ENCODE measurements at places on chromosomes 2 and 18.

DNA sequence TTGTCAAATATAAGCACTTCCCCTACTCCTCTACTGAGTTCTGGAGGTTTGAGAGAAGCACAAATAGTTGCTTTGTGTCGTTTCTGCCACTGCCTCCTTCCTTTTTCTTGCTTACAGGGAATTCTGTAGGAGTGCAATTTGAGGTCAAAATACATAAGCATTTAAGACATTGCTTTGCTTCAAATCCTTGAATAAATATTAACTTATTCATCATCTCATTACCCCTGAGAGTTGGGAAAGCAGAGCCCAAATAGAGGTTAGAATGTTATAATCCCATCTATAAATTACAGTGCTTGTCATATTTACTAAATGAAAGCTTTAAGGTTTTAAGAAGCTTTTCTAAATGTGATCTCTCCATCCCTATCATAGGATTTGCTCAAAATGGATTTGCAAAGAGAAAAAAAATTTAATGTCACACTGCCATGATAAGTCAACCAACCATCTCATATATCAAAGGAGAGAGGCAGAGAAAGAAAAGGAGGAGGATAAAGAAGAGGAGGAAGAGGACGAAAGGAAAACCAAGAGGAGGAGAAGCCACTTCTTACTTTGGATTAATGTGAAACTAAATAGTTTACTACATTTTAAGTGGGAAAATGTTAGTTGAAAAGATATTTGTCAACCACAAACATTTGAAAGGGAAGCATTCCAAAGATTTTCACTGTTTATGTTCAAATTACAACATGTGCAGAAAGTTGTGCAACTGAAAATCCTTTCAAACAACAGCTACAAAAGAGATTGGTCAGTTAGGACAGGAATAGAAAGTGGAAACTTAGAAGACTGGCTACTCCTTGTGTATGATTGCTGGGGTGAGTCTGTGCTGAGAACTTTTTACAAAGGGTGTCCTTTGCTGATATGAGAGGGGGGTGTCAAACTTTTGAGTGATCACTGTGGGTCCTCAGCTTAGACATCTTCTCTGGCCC is 277.3 kb upstream of the FN1 start:
- no peak for DNase-seq

DNA sequence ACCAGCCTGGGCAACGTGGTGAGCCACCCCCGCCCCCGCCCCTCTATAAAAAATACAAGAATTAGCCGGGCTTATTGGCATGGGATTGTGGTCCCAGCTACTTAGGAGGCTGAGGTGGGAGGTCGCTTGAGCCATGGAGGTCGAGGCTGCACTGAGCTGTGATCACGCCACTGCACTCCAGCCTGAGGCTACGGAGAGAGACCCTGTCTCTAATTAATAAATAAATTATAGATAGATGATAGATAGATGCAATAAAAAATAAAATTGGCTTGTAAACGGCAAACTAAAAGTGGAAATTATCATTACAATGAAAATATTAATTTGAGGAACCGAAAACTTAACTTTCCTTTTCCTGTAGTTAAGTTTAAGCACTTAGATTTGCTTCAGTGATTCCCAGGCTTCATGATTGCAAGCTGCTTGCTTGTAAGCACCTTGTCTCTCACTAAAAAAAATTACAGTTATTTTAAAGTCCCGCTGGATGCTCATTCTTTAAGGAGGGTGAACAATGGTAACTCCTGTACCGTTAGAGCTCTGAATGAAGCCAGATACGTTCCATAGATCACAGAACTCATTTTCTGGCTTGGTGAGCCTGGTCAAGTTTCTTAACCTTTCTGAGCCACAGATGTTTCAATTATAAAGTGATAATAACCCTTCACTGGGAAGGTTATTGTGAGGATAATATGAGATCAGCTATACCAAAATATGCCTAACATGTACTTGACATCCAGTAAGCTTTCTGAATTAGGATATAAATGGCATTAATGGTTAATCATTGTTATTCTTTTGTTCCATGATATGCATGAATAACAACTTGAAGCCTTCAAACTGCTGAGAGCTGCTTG is 9.3 kb upstream of the NARS1 start:
- DNase-seq = no peak

DNA sequence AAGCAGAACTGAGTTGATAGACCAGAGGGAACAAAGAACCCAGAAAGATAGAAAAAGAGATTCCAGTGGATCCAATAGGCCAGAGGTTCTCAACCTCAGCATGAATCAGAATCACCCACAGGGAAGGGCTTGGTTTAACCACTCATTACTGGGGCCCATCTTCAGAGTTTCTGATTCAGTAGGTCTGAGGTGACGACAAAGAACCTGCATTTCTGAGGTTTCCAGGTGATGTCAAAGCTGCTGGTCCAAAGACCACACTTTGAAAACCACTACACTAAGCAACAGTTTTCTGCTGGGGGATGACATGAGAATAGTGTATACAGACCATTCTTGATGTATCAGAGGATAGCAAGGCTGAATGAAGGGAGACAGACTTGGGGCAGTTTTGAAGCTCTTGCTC is 296.9 kb upstream of the STON1 start:
- no peak for DNase-seq

GRCh38 chr2:48189552-48190228 is 283.4 kb upstream of the FBXO11 start:
- DNase-seq = no peak

- DNase-seq = no peak
Observed at GRCh38 chr2:42342061-42342794, 18.8 kb downstream of the COX7A2L start.

GRCh38 chr2:106094131-106094841 is 99.8 kb downstream of the UXS1 start:
- no peak for DNase-seq

- no peak for DNase-seq
Observed at GRCh38 chr18:30288662-30289414, 753.7 kb downstream of the DSC3 start.

GRCh38 chr2:197558393-197558792 is 42.5 kb downstream of the MOB4 start:
- DNase-seq = no peak

- no peak for DNase-seq
Observed at GRCh38 chr2:101419096-101419663, 31.9 kb upstream of the CREG2 start.

- DNase-seq = peak; percentile 88
Observed at GRCh38 chr18:59141294-59142068, 1.8 kb downstream of the SEC11C start.

DNA sequence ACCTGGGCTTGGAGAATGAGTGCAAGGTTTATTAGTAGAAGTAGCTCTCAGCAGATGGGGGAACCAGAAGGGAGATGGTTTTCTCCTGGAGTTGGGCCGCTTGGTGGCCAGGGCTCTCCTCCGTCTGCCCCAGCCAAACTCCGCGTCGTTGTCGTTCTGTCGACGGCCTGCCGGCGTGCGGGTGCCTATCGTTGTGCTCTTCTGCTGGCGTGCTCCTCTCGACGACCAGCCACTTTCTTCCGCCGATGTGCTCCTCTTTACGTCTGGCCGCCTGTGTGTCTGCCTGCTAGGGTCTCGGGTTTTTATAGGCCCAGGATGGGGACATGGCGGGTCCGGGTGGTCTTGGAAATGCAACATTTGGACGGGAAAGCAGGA is 119.1 kb downstream of the BMPR2 start:
- no peak for DNase-seq

- DNase-seq = no peak
Observed at GRCh38 chr18:10047237-10047636, 133.4 kb downstream of the VAPA start.

GRCh38 chr2:241818943-241819270 is 9.9 kb downstream of the NEU4 start:
- DNase-seq = no peak

DNA sequence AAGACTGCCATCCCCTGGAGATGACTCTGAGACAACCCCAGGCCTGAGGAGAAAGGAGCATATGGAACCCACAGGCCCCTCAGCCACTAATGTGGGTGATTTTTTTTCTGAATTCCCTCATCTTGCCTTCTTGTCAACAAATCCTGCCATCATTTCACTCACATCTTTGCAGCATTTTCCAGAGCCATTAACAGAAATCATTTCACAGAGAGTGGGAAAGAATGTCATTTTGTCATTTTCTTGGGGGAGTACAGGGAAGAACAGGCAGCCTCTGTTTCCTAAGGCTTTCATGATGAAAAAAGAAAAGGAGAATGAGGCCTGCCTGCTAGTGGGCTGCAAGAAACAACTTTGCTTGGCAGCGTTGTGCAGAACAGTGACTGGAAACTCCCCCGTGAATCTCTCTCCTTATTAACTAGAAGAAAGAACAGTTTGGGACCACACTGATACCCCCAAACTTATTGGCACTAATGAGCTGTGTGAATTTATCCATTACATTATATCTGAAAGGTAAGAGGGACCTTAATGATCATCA is 1464.6 kb upstream of the CELF4 start:
- no peak for DNase-seq

DNA sequence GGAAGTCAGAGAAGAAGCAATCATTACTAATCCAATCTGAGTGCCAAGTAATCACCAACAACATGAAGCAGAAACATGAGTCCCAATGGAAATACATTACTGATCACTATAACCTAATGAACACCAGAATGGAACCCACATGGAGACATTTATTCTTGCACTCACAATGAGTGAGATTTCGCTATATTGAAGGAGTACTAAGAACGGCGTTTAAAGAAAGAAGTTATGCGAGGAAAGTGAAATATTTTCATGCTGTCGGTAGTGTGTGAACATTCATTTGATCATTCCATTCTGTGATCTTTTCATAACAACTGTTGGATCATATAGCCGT is 181.1 kb downstream of the IRS1 start:
- DNase-seq = no peak

DNA sequence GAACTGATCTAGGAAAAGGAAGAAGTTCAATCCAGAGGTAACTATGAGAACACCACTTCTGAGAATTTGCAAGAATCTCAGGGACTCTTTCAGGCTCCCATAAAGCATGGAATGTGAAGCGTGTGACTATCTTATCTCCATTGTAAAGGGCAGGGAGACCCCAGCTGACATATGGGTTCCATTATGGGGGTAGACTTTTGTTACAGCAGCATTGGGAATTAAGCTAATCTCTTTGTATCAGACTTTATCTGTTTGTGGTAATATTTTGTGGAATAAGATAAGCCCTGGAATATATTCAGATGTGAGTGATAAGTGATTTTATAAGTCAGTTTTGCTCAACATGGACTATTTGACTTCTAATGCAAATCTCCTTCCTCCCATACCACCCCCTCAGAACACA is 468.3 kb downstream of the MEIS1 start:
- DNase-seq = no peak

DNA sequence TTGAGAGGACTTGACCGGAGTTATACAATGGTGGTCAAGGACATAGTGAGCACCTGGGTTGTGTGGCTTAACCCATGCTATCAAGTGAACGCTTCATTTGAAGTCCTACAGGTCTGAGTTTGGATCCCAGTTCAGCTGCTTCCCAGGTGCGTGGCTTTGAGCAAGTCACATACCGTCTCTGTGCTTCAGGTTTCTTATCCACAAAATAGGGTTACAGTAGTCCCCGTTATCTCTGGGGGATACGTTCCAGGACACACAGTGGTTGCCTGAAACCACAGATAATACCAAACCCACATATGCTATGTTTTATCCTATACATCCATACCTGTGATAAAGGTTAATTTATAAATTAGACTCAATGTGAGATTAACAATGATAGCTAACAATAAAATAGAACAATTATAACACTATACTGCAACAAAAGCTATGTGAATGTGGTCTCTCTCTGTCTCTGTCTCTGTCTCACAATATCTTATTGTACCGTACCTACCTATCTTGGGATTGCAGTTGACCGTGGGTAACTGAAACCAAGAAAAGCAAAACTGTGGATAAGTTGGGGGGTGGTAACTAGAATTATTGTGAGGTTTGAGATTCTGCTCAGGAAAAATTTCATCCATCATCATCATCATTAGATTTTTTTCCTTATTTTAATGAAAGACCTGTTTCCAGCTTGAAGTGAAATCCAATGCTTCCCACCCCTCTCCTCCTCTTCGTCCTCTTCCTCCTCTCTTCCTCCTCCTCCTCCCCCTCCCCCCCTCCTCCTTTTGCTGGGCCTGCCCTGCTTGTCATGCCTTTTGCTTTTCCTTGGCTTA is 22.7 kb downstream of the LBH start:
- no peak for DNase-seq

- DNase-seq = peak; percentile 52
Observed at GRCh38 chr2:64873472-64873924, 115.7 kb upstream of the SLC1A4 start.

GRCh38 chr2:184215745-184216144 is 382.6 kb upstream of the ZNF804A start:
- DNase-seq = no peak

DNA sequence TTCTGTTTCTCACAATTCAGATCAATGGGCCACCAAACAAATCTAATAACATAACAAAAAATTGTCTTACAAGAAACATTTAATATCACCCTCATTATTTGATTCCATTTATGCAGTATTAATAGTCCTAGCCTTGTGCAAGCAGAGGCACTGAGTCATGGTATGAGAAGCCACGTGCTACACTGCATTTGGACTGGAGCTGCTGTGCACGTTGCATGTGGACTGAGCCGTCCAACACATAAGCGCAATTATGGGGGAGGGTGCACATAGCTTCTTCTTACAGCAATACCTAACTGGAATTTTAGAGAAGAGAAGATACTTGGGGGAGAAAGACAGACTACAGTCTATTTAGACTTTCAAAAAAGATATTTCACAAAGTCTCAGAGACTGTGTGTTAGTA is 329.6 kb upstream of the ID2 start:
- no peak for DNase-seq

All from NCI-H510A (cell line).